ENCODE measurements at places on chromosomes 5 and 9.

DNA sequence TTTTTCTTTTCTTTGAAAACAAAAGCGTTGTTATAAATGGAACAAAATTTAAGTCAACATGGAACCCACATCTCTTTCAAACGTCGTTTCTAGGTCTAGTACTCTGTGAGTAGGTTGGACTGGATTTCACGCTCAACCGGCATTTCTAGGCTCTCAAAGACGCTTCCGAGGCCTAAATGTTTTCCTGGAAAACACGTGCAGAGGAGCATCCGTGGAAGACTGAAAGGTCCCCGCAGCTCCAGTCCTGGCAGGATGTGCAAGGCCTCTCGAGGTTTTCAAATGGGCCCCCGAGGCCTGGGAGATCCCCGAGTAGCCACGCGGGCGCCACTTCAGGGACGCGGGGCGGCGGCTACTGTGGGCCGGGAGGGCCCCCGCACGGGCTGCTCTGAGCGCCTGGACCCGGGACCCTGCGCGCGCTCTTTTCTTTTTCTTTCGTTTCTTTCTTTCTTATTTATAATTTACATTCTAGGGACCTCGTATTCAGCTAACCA is 4.2 kb upstream of the IRX2 start:
- DNase-seq = peak; percentile 42

GRCh38 chr5:172150514-172151425 is 37.3 kb downstream of the STK10 start:
- DNase-seq = no peak

GRCh38 chr5:89028595-89029285 is 145.8 kb upstream of the MEF2C start:
- no peak for DNase-seq

DNA sequence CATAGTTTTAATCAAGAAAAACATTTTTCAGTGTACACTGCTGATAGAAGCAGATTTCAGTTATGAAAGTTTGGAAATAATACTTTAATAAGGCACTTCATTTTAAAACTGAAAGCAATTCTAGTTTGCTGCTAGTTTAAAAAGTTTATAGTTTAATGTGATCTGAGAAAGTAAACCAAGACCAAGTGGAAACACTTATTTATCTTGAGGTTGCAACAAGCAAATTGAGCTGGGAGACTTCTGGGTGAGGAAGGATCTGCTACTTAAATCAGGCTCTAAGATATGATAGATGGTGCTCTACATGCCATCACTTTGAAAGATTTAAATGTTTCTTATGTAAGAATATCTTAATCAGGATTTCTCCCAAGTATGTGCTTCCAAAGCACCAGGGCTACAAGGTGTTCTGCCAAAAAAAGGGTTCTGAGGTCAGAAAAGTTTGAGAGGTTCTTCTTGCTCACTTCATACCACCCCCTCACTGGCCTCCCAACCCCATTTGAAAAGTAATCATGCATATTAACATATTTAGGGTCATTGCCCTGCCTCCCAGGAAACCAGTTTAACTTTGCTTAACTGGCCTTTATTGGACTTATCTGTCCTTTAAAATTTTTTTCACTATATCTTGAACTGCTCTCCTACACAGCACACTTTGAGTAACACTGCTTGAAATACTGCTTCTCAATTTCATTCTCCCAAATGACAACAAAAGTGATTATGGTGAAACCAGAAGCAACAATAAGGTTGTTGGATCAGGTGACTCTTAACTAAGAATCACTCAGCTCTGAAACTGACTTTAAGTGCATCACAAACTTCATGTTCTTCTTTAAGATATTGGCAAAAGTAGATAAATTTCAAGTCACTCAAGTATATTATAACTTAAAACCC is 15.5 kb downstream of the SLC44A1 start:
- DNase-seq = no peak

GRCh38 chr9:111615928-111616327 is 15.2 kb upstream of the DNAJC25 start:
- DNase-seq = no peak

All from muscle of back (tissue), 13 donors.